Testis (tissue), 5 donors: ENCODE measurements at places on chromosomes 2 and 18. TPM values are rescaled to one million over a fixed set of nuclear protein-coding genes. Genes with fewer than 3 reads are reported as not detected.

The SCN1A gene
- 0.24 TPM for total RNA-seq

The ACVR1C gene
- 1.4 TPM for total RNA-seq

The FAM237A gene
- total RNA-seq = not detected

The NOSTRIN gene
- total RNA-seq = 93.8 TPM

The QPCT gene
- 2.9 TPM for total RNA-seq

The IL1F10 gene
- not detected for total RNA-seq

The IKZF2 gene
- 9.1 TPM for total RNA-seq

The PCARE gene
- total RNA-seq = 1.0 TPM

The SCN7A gene
- total RNA-seq = 8.7 TPM

The UGT1A4 gene
- total RNA-seq = not detected

The CBLN2 gene
- 1.1 TPM for total RNA-seq

The PLCD4 gene
- total RNA-seq = 8.2 TPM

The AQP12A gene
- total RNA-seq = not detected

The KIAA2012 gene
- 1.1 TPM for total RNA-seq

The EFEMP1 gene
- total RNA-seq = 2.4 TPM

The CPSF3 gene
- total RNA-seq = 72.3 TPM

The RIT2 gene
- total RNA-seq = not detected

The ELOA2 gene
- 8.4 TPM for total RNA-seq

The CD8B gene
- 0.43 TPM for total RNA-seq

The ABCG8 gene
- total RNA-seq = 0.24 TPM

The HOXD3 gene
- total RNA-seq = 22.3 TPM

The FOSL2 gene
- total RNA-seq = 39.7 TPM

The CPO gene
- 0.71 TPM for total RNA-seq

The LRRC30 gene
- not detected for total RNA-seq
